ENCODE measurements at places on chromosomes 1 and 21.
A peak's percentile ranks its signal among the peaks of the same experiment; 100 is the strongest.

DNA sequence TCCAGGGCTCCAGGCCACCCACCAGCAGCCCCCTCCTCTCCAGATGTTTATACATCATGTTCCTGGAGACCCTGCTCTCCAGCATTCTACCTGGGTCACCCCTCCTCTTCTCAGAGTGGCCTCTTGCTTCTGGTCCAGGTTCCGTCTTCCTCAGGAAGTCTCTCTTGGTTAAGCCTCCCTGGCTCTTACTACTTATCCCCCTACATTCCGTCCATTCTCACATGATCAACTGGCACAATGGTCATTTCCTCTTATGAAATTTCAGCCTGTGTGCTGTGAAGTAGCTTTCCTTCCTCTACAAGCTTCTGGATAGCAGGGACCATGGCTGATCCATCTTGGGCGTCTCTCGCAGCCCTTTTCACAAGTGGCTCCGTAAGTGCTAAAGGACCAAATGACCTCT lies 33.9 kb upstream of the ATP2B4 start:
- no peak for DNase-seq

GRCh38 chr1:91098299-91098906 lies 76.6 kb upstream of the ZNF644 start:
- DNase-seq = peak; percentile 57

- no peak for DNase-seq
Measured at GRCh38 chr1:108066808-108067207, 101.8 kb upstream of the VAV3 start.

DNA sequence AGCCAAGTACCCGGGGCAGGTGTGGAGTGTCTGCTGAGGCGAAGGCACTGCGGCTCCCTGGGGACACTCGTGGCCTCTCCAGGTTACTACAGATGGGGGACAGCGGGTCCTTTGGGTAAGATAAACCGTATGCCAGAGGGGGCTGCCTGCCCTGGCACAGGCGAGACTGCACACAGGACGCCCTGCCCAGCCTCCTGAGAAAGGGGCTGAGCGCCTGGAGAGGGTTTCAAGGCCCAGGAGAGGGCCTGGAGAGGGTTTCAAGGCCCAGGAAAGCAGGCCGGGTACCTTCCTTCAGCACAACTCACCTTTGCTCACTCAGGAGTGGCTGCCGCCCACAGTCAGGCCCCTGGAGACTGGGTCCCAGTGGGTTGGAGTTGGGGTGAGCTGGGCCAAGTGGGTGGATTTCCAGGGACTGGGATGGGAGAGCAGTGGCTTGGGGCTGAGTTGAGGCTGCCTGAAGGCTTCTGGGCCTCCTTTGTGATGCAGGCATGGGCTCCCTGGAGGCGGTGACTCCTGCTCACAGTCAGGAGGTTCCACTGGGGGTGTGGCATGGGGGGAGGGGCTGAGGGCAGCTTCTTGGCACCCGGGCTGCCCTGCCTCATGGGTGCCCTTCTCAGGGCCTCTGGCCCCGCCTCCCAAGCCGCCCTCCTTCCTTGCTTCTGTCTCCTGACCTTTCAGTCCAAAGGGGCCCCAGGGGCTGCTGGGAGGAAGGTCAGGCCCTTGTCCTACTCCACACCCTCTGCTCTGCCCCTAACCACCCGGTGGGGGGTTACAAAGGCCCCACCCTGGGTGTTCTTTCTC lies at the start of gene MMEL1:
Gene MMEL1, minus strand, starts transcription at position 456 of the 801 bp plus-strand sequence. CDS start 3,532 bp downstream, outside the sequence.
- DNase-seq = no peak

GRCh38 chr1:8396786-8397406 lies 79.0 kb downstream of the SLC45A1 start:
- DNase-seq = peak; percentile 97

DNA sequence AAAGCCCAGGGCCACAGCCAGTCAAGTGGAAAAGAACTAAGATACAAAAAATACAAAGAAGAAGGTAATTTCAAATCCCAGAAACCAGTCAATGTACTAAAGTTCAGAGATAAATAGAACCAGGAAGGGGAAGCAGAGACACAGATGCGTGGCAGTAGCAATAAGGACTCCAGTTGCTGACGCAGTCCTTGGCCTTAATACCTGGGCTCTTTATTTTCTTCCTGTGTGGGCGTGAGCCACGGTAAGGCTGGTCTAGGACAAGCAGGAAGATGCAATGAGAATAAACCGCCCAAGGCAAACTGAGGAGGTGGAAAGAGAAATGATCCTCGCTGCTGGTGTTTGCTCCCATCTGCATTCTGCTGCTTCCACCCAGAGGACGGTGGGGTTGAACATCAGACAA lies 65.6 kb upstream of the PLXNA2 start:
- DNase-seq = peak; percentile 73

DNA sequence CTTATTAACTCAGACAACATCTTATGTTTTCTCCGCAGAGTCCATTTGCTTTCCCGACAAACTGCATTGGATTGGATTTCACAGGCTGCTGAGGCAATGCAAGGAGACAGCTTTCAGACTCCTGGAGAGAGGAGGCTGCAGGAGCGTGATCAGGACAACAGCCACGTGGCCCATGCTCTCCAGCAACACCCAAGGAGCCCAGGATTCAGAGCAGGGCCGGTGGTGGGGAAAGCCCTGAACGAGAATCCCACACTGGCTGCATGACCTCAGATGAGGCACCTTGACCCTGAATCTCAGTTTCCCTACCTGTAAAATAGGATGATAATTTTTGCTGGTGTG lies 78.3 kb upstream of the NFASC start:
- DNase-seq = no peak

DNA sequence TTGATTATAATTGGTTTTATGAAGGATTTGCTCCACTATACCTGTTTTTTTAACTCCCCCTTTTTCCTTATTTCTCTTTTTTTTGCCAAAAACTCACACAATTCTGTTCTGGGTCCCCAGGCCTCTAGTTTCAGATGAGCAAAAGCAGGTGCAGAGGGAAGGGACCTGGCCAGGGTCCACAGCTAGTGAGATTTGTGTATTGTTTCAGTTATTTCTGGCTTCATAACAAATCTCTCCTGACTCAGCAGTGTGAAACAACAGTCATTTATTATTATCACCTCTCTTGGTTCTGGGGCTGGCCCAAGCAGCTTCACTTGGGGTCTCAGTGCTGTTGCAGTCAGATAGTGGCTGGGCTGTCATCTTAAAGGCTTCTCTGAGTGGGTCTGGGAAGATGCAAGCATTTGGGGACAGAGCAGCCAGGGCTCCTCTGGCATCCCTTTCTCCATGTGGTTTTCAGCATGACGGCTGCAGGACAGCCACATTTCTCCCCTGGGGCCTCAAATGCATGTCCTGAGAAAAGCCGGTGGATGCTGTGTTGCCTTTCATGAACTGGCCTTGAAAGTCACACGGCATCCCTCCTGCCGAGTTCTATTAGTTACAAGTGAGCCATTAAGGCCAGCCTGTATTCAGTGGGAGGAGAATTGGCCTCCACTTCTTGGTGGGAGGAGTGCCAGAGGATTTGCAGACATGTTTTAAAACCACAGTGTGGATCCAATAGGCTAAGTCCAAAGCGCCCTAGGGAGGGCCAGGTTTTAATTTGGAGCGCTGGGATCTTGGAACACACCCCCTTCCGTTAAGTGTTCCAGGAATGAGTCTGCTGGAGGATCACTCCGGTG lies 137.1 kb downstream of the CAMTA1 start:
- peak; percentile 50 for DNase-seq

DNA sequence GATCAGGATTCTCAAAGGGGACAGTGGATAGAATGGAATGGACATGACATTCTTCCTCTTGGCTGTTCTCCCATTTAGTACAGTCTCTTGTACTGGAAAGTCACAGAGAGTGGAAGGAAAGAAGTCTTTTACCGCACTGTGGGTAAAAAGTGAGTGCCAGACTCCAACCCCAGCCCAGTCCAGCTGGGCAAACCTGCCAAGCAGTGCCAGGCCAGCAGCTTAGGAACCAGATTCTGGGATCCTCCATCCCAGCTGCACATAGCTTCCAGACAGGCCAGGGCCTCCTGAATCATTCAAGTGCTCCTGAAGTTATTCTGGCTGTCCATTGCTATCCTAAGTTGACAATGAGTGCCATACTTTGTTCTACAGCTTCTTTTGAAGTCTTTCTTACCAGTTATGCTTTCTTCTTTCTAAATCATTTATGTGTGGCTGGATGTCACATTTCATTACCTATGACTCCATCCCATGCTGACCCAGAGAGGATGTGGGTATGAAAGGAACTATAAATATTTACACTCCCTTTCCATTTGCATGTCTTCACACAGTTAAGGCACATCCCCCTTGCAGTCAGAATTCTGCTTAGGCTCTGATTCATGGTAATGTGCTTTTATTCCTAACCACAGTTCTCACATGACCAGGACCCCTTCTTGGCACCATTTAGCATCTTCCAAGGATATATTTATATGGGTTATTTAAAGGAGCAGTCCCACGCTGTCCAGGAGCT lies 88.9 kb downstream of the AK5 start:
- peak; percentile 98 for DNase-seq

DNA sequence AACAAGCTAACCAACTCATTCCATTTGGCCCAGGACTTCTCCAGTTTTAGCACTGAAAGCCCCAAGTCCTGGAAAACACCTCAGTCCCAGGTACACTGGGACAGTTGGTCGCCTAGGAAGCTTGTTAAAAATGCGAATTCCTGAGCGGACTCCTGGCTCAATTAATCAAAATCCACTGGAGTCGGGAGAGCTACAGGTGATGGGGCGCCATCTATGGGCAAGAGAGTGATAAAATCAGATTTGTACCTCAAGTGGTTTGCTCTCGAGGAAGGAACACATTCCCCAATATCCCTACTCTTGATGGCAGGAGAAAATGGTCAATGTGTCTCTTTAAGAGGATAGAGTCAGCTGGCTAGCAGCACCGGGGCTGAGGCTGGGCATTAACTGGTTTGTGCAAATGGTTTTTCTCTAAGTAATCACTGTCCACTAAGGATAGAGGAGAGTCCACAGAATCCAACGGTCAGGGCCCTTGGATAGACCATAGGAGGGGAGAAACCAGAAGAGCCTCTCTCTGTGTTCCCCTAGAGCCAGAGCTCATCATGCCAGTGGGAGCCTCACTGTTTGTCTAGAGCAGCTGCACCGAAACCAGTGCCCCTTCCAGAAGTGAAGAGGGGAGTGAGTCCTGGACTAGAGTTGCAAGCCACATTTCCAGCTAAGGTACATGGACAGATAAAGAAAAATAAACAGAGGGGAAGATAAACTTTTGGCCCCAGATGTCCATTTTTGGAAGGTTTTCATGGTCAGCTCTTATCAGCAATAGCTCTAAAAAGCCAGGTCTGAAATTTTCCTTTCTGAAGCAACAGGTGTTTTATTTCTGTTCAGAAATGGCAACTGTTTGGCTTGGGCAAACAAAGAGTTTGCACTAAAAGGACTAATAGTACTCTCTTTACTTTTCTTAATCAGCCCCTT lies 148.5 kb downstream of the TENT5C start:
- peak; percentile 71 for DNase-seq

DNA sequence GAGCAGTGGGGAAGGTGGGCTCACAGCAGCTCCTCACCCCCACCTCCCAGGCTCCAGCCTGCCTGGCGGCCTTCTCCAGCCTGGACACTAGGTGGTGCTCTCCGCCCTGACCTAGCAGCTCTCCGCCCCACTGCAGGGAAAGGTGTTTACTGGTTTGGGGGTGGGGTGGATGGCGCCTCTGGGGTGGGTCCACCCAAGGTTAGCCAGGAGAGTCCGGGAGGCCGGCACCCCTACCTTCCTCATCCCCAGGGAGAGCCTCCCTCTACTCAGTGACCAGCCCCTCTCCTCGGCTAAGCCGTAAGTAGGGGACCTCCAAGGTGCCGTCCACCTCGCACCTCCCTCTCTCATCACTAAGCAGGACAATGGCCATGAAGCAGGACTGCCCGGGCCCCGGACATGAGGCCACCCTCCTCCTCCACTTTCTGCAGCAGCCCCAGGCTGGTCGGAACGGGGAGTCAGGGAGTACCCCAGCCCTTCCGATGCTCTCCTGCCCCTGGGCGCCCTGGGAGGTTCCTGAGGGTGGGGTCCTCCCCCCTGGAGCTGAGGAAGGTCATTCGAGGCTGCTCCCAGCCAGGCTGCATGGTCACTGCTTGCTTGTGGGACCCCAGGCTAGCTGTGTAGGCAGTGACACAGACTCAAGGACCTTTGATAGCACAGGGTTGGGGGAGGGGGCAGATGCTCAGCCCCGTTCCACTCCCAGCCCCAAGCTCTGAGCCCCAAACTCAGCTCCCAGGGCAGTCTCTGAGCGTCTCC lies 101.4 kb upstream of the VAMP3 start:
- peak; percentile 57 for DNase-seq

- DNase-seq = peak; percentile 52
Measured at GRCh38 chr1:53449021-53449420, 10.2 kb upstream of the DMRTB1 start.

DNA sequence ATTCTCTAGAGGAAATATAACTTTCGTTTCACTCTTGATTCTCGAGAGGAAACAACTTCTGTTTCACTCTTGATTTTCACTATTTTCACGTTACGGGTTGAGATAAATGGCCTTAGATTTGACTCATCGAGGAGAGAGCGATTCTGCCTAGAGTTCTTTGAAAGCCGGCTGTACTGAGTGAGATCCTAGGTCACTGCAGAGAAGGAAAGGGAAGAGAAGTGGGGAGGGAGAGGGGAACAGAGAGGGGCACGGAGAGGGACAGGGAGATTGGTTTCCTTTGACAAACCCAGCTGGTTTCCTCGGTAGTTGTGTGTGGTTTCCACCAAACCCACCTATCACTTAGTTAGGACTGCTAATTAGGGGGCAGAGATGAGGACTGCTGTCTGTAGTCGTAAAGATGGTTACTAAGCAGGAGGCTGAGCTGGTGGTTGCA lies 21.6 kb upstream of the GPR137B start:
- no peak for DNase-seq

- no peak for DNase-seq
Measured at GRCh38 chr1:9376886-9377333, 84.2 kb downstream of the SPSB1 start.

DNA sequence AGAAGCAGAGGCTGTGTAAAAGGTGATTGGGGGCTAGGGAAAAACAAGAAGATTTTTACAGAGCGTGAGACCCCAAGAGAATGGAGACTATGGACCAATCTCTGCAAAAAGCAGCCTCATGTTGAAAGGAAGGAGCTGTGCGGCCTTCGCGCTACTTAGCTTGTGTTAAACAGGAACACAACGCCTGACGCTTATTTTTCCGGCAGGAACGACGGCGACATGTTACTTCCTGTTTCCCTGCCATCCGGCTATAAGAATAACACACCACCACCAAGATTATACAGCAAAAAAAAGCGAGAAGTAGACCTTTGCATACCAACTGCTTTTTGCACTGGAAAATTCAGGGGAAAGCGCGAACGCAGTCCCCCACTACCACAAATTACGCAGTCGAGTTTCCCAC lies 272.7 kb downstream of the FAM72C start:
- DNase-seq = no peak

- peak; percentile 73 for DNase-seq
Measured at GRCh38 chr1:93977598-93977945, 68.3 kb upstream of the GCLM start.

DNA sequence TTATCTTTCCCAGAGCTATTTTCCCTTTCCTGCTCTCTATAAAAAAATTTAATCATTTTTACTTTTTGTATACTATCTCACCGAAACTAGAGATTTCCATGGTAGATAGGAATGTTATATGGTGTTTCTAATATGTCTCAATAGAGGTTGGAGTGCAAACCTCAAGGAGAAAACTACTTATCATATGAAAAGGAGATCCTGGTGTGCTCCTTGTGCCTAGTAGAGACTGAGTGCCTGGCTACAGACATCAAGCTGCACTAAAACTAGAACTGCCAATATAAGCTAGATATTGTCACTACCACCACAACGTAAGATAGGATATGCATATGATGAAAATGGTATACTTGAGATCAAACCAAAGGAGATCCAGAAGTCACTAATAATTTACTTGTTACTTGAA lies 67.0 kb downstream of the RGS18 start:
- no peak for DNase-seq
